ENCODE measurements at places on chromosomes 13 and 19.

- DNase-seq = no peak
Observed at GRCh38 chr19:42269478-42270345, 660 bp downstream of the CIC start.

DNA sequence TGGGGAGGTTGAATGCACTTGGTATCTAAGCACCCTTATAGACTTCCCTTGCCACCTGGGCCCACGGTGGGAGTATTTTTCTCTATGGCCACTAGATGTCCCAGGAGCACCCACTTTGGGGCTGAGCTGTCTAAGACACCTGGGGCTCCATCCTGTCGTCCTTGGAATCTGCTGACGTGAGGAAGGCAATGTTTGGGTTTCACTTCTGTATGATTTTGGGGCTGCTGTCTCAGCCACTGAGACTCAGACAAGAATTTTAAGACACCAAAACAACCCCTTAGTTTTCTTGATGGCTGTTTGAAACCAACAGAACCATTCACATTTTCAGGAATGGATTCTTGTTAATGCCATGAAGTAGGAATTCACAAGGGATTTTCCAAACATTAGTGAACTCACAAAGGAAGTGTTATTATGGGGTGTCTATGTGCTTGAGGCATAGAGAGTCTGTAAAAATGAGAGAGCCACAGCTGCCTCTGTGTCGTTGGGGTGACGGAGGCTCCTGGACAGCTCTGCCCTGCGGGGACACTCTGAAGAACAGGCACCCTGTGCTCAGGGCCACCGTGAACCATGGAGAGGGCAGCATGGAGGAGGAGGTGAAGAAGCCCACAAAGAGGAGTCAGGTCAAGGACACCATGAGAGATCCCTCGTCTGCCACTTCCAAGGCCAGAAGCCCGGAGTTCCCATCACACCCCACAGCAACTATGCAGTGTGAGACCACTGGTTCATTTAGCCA is 106.8 kb upstream of the SPATA13 start:
- peak; percentile 10 for DNase-seq

- DNase-seq = no peak
Observed at GRCh38 chr13:51820016-51820597, 16.1 kb upstream of the DHRS12 start.

GRCh38 chr13:45108716-45109101 is 11.6 kb upstream of the GTF2F2 start:
- DNase-seq = no peak

GRCh38 chr19:52191389-52191788 is 1.5 kb downstream of the PPP2R1A start:
- no peak for DNase-seq

- no peak for DNase-seq
Observed at GRCh38 chr13:112573710-112574109, 14.2 kb downstream of the TUBGCP3 start.

DNA sequence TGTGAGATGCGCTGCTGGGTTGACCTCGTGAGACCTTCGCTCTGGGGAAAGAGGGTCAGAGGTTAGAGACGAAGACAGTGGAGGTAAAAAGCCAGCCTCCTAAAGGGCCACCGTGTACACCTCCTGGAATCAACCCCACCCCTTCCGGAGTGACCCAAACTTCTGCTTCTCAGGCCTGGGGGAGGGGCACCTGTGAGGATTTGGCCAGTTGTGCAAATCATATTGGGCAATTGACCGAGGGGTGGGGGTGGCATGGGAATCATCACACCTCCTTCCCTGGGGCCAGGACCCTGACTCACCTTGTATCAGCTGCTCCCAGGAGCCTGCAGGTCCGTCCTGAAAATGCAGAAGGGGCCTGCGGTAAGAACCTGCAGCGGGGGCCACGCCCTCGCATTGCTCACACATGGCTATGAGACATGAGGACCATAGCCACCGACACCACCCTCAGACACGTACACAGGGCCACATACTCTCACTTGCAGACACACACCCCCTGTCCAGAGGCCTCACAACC is 2.8 kb downstream of the TNFSF14 start:
- DNase-seq = no peak

All from stimulated activated CD8-positive, alpha-beta memory T cell treated with anti-CD3 and anti-CD28 coated beads, Interleukin-4, amount 100 ng/mL, for 4 hours (primary cell).